ENCODE measurements at places on chromosomes 6 and 20. TPM values are rescaled to one million over a fixed set of nuclear protein-coding genes. Genes with fewer than 3 reads are reported as not detected.

The SLC17A3 gene
- not detected for total RNA-seq

The CNR1 gene
- not detected for total RNA-seq

The HCK gene
- total RNA-seq: not detected

The PBOV1 gene
- not detected for total RNA-seq

GRCh38 chr6:142944124-142945048, 590 bp downstream of the HIVEP2 start:
- DNase-seq: peak; percentile 84

The EFCAB8 gene
- not detected for total RNA-seq

DNA sequence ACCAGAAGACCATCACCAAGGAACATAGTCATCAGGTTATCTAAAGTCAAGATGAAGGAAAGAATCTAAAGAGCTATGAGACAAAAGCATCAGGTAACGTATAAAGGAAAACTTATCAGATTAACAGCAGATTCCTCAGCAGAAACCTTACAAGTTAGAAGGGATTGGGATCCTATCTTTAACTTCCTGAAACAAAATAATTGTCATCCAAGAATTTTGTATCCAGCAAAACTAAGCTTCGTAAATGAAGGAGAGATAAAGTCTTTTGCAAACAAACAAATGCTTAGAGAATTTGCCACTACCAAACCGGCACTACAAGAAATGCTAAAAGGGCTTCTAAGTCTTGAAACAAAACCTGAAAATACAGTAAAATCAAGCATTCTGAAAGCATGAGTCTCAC, 71.0 kb downstream of the HECA start:
- no peak for DNase-seq

- DNase-seq: no peak
Observed at GRCh38 chr6:118246406-118246805, 301.7 kb upstream of the PLN start.

DNA sequence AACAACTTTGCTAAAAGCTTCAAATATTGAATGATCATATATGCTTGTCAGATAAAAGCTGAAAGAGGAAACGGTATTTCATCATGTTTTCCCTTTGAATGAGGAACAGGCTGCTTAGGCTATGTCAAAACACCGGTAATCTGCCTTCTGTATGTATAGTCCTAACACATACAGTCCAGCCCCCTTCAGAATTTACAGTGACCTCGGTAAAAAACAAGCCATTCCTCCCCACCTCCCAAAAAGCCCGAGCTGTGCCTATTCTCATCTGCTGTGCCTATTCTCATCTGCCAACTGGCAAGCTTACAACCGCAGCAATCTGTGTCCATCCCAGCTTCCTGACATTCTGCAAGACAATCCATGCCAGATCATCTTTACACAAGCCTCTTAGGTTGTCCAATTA, 26.8 kb upstream of the UBE2J1 start:
- no peak for DNase-seq

GRCh38 chr20:57464642-57465211, 60.2 kb downstream of the CTCFL start:
- DNase-seq: no peak

- DNase-seq: no peak
Observed at GRCh38 chr6:3744901-3745470, 6.5 kb downstream of the PXDC1 start.

- DNase-seq: no peak
Observed at GRCh38 chr20:8367689-8368088, 235.6 kb downstream of the PLCB1 start.

GRCh38 chr6:73560182-73560732, 39.4 kb upstream of the EEF1A1 start:
- DNase-seq: no peak

The HRH3 gene
- not detected for total RNA-seq

The NOX3 gene
- total RNA-seq: not detected

- DNase-seq: no peak
Observed at GRCh38 chr6:20810727-20811108, 276.5 kb downstream of the CDKAL1 start.

DNA sequence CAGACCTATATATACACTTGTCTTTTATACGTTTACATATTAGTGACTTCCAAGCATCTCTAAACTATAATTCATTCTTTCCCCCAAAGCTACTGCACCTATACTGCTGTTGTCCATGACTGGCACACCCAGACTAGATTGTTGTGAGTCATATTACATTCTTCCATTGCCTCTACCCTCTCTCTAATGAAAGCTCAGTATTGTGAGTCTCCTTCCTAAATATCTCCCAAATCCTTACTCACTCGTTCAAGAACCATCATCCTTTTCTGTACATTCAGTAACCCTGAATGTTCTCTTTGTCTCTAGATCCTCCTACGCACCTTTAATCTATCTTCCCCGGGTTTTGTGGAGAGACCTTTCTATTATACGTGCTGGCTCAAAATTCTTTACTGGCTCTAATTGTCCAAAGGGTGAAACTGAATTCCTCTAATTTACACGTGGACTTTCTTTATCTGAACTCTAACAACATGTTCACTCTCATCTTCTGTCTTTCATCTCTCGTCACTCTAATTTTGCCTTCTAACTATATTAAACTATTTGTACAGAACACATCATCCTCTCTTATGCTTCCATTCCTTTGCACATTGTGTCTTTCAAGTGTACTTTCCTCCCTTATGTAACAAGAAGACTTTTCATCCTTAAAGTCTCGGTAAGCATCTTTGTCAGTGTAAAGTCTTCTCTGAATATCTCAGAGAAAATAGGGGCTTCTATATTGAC, 109.3 kb downstream of the IBTK start:
- DNase-seq: no peak

- peak; percentile 96 for DNase-seq
Observed at GRCh38 chr6:44053760-44054556, 73.3 kb downstream of the MRPL14 start.

- no peak for DNase-seq
Observed at GRCh38 chr6:40918040-40918651, 120.9 kb downstream of the UNC5CL start.

The TGM3 gene
- not detected for total RNA-seq

- no peak for DNase-seq
Observed at GRCh38 chr20:44650771-44651433, 597 bp downstream of the ADA start.

GRCh38 chr6:69780585-69781178, 16.1 kb downstream of the LMBRD1 start:
- DNase-seq: no peak

The KIAA1755 gene
- total RNA-seq: not detected

The BHLHE23 gene
- not detected for total RNA-seq

DNA sequence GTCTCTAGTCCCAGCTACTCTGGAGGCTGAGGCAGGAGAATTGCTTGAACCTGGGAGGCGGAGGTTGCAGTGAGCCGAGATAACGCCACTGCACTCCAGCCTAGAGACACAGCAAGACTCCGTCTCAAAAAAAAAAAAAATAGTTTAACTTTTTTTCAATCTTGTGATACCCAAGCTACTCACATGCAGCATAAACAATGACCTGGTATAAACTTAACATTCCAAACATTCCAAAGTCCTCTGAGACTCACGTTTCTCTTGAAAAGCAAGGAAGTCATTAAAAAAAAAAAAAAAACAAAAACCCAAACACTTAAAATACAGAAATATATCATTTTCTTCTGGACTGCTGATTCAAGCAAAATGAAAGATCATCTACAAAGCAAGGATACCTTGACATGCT, 14.3 kb downstream of the CRNKL1 start:
- DNase-seq: peak; percentile 37

DNA sequence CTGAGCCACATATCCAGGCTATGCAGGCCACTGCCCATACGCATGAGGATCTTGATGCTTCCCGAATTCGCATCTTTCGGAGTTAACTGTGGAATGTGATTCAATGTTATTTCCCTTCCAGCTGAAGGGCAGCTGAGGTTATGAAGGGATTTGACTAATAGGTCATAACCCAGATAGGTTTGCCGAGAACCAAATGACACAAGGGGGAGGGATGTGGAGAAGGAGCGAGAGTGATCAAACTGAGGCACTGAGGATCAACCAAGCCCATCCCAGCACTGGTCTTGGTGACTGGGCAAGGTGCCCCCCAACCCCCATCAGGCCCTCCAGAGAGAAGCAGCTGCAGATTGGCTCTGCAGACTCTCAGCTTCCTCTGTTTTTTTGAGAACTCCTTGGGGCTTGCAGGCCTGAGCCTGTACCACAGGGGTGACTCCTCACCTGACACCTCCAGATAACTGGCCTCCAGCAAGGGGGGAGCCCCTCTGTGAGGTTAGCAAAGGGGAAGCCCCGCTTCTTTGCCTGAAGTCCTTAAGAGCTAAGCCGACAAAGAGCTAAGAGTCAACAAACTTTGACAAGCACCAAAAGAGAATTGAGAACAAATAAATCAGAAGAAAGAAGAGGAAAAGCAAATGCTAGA, 185.9 kb downstream of the PDE7B start:
- DNase-seq: no peak

The SRXN1 gene
- 81.3 TPM for total RNA-seq

All from HT1080 (cell line).